Stimulated activated CD4-positive, alpha-beta T cell treated with anti-CD3 and anti-CD28 coated beads, TNF-alpha, amount 100 ng/mL, for 4 hours (primary cell): ENCODE measurements at places on chromosomes 2 and 18.

DNA sequence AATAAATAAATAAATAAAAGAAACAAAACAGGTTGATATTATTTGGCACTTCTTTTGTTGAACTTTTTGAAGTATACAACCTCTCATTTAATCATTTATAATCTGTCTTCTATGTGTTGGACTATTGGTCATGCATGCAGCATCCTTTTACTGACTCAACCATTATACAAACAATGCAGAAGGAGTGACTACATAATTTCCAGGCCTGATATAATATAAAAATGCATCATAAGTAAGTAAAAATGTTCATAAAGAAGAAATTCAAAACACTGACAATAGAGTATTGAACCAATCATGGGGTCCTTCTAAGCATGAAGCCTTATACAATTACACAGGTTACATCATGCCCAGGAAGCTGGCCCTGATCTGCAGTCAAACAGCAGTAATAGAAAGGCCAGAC, 141.5 kb upstream of the FN1 start:
- DNase-seq = no peak

- DNase-seq = no peak
These were observed 183.4 kb downstream of the MYO3B start for GRCh38 chr2:170361090-170361936.

- DNase-seq = no peak
These were observed 36.0 kb downstream of the SERTAD2 start for GRCh38 chr2:64617631-64618151.

DNA sequence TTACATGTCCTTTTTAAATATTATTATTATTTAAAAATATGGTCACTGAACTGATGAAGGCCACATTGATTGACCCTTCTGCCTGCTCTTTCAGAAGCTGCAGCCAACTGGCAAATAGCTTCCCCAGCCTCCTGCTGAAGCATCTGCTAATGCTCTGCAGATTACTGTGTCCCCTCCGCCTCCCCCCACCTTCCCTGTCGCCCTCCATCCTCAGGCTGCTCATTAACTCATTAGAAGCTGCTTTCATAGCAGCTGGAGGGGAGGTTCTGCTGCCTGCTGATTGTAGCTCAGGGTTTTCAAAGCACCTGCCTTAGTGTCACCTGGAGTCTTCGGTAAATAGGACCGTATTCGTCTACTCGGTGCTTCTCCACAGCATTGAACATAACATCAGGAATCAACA, 24.8 kb upstream of the LMAN1 start:
- DNase-seq = no peak

GRCh38 chr2:182078988-182079602, 93.4 kb downstream of the PPP1R1C start:
- DNase-seq = no peak

DNA sequence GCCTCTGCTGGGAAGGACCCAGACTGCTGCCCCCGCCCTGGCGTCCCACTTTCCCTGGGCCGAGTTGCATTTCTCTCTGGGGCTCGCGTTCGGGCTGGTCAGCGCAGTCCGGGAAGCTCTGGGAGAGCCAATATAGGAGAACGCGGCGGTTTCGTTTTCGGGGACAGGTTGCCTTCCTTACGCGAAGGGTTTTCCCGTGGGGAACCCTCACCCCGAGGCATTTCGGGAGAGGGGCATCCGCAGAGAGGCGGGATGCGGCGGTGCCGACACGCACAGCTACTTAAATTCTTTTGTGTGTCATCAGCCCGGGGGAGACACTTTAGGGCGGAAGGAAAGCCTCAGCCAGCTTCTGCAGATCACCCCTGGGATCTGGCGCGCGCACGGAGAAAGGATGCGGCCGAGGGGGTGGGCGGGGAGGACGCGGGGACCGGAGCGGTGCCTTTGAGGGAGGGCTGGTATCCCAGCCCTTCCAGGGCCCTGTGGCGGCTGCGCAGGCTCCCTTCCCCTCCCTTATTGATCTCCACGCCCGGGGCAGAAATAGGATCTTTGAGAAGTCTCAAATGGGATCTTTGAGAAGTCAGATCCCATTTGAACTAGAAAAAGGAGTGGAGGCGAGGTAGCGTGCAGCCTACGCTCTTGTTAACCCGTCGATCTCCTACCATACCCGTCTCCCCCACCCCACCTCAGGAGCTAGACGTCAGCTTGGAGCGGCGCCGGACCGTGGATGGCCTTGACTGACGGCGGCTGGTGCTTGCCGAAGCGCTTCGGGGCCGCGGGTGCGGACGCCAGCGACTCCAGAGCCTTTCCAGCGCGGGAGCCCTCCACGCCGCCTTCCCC, 1.2 kb downstream of the GATA6 start:
- DNase-seq = no peak

DNA sequence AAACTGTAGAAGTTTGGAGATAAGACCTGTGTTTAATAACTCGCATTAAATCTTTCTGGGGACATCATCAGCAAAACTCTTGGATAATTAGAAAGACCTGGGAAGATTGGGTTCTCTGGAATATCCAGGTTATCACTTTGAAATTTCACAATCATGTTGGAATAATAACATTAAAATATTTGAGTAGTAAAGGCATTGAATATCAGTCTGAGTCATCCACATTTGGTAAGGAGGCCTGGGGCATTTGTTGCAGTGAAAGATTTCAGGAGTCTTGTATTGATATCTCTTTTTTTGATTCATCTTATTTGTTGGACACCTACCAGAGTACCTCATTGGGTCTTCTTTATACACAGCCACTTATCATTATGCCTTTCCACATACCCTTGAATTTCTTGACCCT, 95.9 kb downstream of the EPB41L5 start:
- no peak for DNase-seq

DNA sequence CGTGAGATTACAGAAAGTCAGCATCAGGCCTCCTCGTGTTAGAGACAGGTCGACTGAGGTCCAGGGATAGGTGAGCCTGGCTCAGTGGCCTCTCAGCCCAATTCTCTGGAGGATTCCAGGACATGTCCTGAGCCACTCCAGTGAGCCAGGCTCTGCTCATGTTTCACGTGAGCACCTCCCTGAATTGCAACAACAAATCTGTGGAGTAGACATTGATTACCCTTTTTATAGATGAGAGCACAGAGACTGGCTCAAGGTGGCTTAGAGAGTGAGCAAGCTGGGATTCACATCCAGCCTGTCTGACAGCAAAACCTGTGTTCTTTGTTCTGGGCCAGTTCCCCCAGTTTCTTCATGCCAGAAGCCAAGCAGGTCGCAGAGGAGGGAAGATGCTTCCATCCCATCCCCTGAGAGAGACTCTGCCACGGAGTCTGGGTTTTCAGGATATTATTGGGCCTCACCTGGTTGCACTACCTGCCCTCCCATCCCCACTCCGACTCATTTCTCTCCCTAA, 46.4 kb downstream of the HS1BP3 start:
- DNase-seq = no peak

- no peak for DNase-seq
These were observed 13.6 kb upstream of the NFU1 start for GRCh38 chr2:69450735-69451416.

GRCh38 chr2:199042660-199043379, 414.9 kb downstream of the SATB2 start:
- no peak for DNase-seq

- DNase-seq = no peak
These were observed 565 bp downstream of the SP140 start for GRCh38 chr2:230226051-230226551.

- DNase-seq = no peak
These were observed 203.4 kb downstream of the NEDD4L start for GRCh38 chr18:58247363-58247834.

DNA sequence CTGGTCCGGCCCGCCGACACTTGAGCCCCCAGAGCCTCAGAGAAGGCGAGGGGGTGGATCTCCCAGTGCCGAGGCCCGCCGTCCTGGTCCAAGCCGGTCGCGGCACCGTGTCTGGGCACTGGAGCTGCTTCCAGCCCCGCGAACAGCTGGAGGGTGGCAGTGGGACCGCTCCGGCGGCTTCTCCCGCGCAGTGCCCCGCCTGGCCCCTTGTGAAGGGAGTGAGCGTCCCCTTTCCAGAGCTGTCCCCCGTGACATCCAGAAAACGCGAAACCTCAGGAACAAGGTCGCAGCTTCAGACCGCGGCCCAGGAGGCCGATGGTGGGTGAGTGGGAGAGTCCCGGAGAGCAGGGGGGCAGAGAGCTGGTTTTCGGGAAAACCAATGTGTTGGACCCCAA, 579 bp upstream of the EMX1 start:
- DNase-seq = no peak

DNA sequence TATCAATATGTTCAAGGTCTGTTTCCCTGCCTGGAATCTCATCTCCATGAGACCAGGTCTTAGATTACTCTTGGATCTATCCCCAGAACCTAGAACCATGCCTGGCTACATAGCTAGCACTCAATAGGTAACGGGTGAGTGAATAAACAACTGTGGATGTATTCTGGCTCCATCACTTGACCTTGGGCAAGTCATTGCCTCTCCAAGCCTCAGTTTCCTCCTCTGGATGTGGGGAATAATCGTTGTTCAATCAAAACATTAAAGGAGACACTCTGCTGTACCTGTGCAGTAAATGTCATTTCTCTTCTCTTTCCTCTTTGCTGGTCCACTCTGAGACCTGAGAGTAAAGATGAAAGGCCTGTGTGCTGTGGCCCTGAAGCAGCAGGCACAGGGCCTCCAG, 121.5 kb upstream of the MYCN start:
- no peak for DNase-seq

DNA sequence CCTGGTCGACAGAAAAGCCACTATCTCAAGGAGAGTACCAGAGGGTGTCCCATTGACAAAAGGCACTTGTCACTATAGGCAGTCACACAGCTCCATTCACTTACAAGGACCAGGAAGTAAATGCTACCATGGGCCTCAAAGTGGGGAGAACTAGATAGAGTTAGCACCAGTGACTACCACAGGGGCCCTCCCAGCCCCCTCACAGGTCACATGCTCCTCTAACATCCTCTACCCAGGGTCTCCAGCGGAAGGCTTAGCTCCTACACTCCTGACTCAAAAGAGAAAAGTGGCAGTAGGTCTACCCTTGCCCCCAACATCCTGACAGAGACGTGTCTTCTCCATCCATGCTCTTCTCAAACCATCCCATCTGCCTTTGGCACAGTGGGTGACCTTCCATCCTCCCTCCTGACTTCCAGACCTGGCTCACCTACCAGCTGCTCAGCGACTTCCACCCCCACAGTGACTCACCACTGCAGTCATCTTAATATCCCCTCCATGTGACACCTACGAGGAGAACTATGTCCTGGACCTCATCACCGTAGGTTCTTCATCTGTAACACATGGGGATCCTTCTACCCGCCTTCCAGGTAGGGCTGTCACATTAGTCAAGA, 5.6 kb upstream of the DNMT3A start:
- DNase-seq = no peak

DNA sequence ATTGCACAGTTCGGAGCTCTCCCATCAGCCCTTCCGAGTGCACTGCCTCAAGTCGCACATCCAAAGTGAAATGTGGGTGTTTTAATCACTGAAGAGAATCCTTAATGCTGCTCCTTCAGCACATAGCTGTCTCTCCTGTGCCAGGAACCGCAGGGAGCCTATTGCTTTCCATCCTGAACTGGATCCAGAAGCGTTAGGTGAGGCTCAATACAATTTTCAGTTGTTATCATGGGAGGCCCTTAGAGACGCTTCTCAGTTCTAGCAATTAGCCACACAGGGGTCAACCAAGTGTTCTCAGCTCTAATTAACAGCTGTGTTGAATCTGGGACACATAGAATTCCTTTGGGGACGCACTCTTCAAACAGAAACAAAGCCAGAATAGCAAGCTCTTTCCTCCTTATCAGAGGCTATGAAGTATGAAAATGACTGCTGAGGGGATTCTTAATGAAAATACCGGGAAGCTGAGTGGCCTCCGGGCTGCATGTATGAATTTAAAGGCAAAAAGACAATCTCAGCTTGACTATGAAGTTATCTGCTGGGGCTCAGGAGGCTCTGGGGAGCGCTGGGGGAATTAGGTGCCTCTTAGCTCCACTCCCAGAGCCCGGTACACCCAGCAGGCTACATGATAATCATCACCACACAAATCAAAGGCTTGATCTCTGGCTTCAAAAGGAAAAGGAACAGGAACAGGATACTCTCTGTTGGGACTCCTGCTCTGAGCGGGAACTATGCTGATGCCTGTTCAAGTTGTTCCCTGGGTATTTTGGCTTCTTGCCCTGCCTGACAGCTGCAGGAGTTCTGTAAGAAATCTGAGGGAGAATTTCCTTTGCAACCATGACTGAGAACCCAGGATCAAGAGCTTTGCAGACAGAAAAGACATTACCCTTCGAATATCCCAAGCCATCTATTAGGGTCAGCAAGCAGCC, 55.4 kb upstream of the NCOA1 start:
- DNase-seq = no peak

DNA sequence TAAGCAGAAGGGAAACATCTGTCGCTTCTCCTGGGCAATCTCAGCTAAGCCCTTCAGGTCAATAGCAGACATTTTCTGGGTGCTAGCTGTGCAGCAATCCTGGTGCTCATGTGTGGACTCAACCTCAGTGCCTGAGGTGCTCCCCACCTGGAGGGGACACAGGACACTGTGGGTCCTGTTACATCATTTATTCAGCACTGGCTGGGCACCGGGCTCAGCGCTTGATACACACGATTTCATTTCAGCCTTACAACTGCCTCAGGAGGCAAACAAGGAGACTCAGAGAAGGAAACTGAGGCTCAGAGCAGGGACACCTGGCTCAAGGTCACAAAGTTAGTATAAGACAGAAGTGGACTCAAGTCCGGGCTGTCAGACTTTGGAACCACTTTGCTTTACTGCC, 46.7 kb downstream of the MARCO start:
- DNase-seq = no peak

GRCh38 chr2:215374642-215375466, 61.0 kb downstream of the FN1 start:
- DNase-seq = no peak

- DNase-seq = no peak
These were observed 100.2 kb upstream of the SLC66A3 start for GRCh38 chr2:11054783-11055678.

GRCh38 chr2:96156926-96157648, 11.8 kb upstream of the DUSP2 start:
- DNase-seq = no peak

GRCh38 chr2:29014331-29014730, 33.2 kb downstream of the TOGARAM2 start:
- DNase-seq = peak; percentile 23

GRCh38 chr2:41966920-41967319, 80.9 kb upstream of the PKDCC start:
- no peak for DNase-seq

- no peak for DNase-seq
These were observed 30.5 kb downstream of the DNMT3A start for GRCh38 chr2:25310965-25311864.

GRCh38 chr2:62968168-62968567, 82.5 kb upstream of the OTX1 start:
- DNase-seq = no peak

GRCh38 chr2:45275242-45275805, 266.1 kb upstream of the SIX2 start:
- no peak for DNase-seq
